ENCODE measurements at places on chromosomes 11 and 22.
A peak's percentile ranks its signal among the peaks of the same experiment; 100 is the strongest.

DNA sequence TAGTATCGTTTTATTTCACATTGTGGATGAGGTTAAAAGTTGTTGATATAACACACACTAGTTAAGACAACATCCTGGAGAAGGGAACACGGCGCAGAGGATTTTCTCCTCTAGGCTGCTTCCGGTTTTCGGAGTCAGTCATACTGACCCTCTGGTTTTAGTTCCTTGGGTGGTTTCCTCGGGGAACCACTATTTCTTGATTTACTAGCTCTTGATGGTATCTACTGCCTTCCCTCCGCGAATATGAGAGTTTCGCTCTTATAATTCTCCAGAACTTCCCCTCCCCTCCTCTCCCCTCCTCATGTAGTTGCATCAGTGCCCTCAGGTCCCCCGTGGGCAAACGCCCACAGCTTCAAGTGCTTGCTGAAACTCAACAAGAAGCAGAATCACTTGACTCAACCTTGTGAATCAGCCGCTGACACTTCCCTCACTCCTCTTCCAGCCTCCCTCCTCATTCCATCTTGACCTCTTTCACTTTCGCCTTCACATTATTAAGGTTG is 15.9 kb upstream of the APOBEC3A start:
- no peak for DNase-seq

DNA sequence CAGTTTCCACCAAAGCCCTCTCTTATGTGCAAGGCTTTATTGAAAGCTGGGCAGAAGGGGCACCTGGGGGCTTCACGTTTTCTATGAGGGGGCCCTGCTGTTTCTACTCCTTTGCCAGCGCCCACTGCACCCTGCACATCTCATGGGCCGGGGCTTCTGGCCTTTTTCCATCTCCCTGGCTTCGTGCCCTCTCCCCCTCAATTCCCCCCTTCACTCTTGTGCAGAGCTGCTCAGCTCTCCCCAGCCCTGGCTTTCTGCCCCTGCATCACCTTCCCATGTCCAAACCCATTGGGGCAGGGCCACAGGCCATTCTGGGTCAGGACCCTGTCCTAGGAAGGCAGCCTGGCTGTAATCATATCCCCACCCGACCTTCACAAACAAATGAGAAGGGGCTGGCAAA is 36.5 kb downstream of the MCM5 start:
- no peak for DNase-seq

DNA sequence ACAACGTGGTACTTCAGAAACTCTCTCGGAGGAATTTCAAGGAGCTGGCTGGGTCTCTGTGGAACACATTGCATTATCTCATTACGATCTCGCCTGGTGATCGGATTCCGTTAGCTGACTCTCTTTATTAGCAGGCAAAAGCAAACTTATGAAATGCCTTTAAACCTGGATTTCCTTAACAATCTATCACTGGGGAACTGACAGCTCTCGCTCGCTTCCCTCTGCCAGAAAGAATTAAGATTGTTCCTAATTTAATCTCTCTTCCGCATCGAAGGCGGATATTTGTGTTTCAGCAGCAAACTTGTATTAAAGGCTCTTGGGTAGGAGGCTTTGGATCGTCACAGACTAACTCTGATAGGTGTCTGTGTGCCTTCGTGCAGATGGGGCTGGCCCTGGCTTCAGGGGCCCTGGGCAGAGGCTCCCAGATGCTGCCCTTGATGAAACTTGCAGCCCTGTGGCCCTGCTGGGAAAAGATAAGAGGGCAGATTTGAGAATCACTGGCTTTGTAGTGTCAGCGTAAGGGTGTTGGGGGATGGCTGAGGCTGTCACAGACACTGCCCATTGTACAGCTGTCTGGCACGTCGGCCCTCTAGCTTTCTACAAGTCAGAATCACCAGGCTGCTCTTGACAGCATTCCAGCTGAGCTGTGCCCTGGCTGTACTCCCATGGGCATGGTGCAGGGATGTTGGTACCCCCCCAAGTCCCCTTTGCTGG is 162.2 kb upstream of the NECTIN1 start:
- no peak for DNase-seq

DNA sequence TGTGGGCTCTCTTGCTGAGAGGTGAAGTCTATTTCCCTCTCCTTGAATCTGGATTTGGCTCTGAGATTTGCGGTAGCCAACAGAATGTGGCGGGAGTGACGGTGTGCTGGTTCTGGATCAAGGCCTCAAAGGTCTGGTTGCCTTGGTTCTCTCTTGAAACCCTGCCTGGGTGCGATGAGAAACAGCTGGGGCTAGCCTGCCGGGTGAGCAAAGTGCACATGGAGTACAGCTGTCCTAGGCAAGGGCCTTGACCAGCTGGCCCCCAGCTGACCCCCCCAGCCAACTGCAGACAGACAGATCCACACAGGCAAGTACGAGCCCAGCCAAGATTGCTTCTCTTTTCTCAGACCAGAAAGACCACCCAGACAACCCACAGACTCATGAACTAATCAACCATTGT is 10.8 kb downstream of the SUN2 start:
- DNase-seq, result no peak

- peak; percentile 66 for DNase-seq
Measured at GRCh38 chr11:59216641-59217564, 4.2 kb upstream of the MPEG1 start.

DNA sequence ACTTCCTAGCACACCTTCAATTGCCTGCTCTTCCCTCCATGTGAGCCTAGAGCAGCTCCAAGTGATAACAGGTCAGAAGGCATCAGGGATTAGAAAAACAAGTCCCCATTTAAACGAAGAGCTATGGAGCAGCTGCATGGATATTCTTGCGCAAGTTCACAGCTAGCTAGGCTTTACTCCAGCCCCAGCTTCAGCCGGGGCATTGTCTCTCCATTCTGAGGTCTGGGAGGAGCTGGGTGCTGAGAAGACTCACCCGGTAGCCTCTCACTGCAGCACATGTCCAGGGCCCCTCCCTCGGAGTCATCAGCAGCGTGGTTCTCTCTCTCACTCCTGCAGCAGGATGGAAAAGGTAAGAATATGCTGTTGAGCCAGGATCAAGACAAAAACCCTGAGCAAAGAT is 26.0 kb downstream of the PTPN5 start:
- no peak for DNase-seq

GRCh38 chr11:82843057-82843795 is 57.0 kb downstream of the PRCP start:
- no peak for DNase-seq

- DNase-seq, result no peak
Measured at GRCh38 chr11:77471558-77472193, 2.2 kb downstream of the PAK1 start.

- no peak for DNase-seq
Measured at GRCh38 chr11:120859552-120860295, 164.2 kb upstream of the TBCEL start.

DNA sequence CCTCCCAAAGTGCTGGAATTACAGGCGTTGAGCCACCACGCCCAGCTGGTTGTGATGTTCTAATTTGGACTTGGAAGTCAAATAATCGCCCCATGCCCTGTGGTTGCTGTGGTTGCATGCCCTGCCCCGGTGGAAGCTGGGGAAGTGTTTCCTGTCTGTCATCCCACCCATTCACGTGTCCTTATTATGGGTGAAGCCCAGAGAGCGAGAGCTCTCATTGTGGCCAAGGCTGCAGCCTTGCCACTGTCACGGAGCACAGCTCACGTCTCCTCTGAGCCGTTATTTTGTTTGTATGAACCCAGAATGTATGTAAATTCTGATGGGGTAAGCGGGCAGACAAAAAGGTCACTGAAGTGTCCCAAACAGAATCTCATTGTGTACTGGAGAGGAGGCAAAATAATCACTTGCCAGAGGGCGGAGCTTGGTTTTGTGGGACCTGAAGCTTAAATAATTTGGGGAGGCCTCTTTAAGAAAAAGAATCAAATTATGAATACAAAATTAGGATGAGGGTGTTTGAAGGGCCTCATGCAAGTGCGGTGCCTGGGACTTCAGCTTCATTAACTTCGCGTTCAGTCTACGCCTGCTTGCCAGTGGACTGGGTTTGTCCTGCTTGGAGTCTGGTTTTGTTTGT is 25.8 kb upstream of the TREH start:
- no peak for DNase-seq

GRCh38 chr11:19316434-19316833 is 75.7 kb upstream of the E2F8 start:
- DNase-seq, result peak; percentile 27

GRCh38 chr22:30243661-30244060 is 2.9 kb downstream of the LIF start:
- no peak for DNase-seq

- DNase-seq, result peak; percentile 59
Measured at GRCh38 chr11:33449798-33450197, 192.6 kb downstream of the HIPK3 start.

- no peak for DNase-seq
Measured at GRCh38 chr11:23455321-23455891, 595.1 kb upstream of the CCDC179 start.

GRCh38 chr11:64619811-64620380 is 28.9 kb downstream of the SLC22A12 start:
- DNase-seq, result peak; percentile 50

GRCh38 chr11:7592711-7593110 is 78.9 kb downstream of the PPFIBP2 start:
- DNase-seq, result no peak

GRCh38 chr11:128619540-128620308 is 32.4 kb upstream of the ETS1 start:
- no peak for DNase-seq

GRCh38 chr11:83793310-83793709 is 507.1 kb upstream of the CCDC90B start:
- peak; percentile 24 for DNase-seq

DNA sequence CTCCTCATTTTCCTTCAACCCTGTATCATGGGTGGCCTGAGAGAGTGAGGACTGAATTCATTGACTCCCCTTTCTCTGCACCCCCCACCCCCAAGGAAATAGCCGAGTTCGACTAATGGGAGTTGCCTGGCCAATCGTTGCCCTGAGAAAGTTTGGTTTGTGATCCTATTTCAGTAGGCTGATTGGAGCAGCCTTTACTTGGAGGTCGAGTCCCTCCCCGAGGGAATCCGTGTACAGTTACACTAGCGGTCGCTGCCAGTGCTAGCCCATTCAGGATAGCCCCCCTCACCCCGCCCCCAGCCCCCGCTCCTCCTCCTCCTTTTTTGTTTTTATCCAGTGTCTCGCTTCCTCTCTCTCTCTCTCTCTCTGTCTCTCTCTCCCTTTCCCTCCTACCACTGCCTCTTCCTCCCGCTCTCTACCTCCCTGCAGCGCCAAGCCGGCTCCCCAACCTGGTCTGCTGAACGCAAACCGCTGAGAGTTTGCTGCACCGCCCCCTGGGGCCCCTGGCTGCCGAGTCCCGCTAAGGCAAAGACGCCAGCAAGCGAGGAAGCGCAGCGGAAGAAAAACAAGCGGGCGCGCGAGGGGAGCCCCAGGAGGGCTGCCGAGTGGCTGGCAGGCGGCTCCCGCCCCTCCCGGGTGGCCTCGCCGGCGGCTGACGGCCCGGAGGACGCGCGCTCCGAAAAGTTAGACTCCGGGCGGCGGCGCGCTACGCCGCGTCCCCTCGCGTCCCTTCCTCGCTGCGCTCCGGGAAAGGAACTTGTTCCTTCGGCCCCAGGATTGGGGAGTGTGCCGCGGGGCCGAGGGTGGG is at the start of gene GRAMD1B:
GRAMD1B (plus strand) TSS at position 357 of the 808 bp plus-strand sequence. CDS start 524 bp downstream, outside the sequence.
- DNase-seq, result peak; percentile 90

- DNase-seq, result no peak
Measured at GRCh38 chr11:44127130-44127529, 31.7 kb downstream of the EXT2 start.

DNA sequence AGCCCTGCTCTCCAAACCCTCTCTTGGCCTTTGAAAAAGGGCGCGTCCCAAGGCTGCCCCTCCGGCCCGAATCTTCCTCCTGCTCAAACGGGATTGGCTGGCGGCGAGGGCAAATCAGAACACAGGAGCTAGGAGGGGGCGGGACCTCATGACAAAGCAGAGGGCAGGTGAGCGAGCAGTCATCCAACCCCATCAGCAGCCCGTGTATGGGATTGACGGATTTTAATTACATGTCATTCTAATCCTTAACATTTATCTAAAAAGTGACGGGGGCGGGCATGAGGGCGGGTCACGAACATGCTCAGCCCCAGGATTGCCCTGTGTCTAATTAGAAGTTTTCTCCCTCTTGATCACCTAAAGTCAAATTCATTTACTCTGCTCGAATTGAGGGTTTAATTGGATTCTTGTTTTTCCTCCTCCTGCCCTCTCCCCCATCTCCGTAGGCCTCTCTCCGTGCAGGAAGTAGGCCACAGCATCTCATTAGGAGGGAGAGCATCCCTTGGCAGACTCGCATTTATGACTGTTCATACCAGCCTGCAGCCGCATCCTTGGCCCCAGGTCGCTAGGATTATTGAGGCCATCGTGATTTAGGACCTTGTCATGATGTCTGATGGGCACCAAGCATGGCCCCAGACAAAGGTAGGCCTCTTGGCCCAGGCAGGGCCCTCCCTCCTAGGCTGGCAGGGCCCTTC is 147.1 kb downstream of the CHST1 start:
- no peak for DNase-seq

GRCh38 chr11:11351042-11351586 is 1.9 kb downstream of the CSNK2A3 start:
- no peak for DNase-seq

DNA sequence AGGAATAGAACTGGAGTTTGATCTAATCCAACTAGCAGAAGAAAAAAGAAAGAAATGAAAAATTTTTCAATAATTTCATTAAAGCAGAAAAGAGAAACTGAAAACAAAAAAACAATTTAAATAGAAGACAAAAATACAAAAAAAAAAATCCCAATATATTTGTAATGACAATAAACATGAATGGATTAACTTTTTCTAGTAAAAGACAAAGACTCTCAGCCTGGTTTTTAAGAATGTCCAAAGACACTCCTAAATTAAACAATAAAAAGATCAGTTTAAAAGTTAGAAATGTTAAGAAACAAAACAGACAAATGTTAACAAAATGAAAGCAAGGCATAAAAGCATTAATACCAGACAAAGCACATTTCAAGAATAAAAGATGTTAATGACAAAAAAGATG is 50.3 kb upstream of the ME3 start:
- no peak for DNase-seq
